ENCODE measurements at places on chromosomes 1 and 21.

DNA sequence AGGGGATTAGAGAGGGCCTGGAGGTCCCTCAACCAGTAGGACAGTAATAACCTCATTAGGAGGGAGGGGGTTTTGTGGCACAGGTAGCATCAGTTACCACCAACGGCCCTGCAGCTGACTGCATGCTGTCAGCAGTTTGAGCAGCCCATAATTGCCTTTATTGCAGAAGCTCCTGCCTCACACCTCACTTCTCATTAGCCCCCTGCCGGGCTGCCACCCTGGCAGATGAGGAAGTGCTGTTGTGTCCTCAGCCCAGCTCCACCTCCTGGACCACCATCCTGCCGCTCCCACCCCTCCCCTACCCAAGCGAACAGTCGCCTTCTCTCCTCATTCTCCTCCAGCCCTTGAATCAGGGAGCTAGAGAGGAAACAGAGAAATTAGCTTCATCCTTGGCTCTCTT is 237.4 kb downstream of the LMX1A start:
- DNase-seq, result no peak

GRCh38 chr21:43681650-43682049 is 22.3 kb downstream of the RRP1B start:
- DNase-seq, result no peak

GRCh38 chr1:44685218-44685617 is 10.7 kb downstream of the ARMH1 start:
- DNase-seq, result no peak

- no peak for DNase-seq
Measured at GRCh38 chr1:207259391-207259790, 62.1 kb upstream of the CD55 start.

DNA sequence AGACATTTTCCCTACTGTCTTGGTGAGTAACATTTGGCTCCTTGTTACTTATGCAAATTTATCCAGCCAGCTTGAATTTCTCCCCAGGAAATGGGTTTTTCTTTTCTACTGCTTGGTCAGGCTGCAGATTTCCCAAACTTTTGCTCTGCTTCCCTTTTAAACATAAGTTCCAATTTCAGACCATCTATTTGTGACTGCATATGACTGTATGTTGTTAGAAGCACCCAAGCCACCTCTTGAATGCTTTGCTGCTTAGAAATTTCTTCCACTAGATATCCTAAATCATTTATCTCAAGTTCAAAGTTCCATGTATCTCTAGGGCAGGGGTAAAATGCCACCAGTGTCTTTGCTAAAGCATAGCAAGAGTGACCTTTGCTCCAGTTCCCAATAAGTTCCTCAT is 32.3 kb upstream of the CITED4 start:
- no peak for DNase-seq

DNA sequence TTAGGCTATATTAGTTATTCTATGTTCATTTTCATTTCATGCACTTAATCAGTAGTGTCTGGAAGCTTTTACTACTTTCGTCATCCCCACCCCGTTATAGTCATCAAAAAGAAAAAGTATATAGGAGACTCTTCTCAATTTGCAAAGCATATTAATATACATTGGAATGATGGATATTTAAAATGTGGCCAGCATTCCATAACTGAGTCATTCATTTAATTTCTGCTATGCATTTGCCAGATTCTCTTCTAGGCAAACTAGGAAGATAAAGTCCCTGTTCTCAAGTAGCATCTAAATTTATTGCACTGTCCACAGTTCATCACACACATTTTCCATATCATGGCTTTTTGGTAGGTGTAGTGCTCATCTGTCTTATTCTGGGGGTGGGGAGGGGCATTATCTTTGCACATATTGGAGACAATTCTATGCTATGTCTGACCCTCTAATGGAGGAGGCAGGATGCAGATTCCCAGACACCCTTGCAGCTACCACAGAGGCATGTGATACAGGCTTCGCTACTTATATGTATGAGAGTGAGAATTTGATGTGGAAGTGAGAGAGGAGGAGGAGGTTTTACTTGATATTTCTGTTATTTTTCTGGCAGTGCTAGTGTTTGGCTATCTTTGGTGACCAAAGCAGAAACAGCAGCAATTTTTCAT is 125.8 kb downstream of the CTH start:
- DNase-seq, result no peak

- no peak for DNase-seq
Measured at GRCh38 chr21:31886915-31887314, 14.1 kb downstream of the HUNK start.

- no peak for DNase-seq
Measured at GRCh38 chr1:201542309-201543035, 3.5 kb downstream of the NAV1 start.

DNA sequence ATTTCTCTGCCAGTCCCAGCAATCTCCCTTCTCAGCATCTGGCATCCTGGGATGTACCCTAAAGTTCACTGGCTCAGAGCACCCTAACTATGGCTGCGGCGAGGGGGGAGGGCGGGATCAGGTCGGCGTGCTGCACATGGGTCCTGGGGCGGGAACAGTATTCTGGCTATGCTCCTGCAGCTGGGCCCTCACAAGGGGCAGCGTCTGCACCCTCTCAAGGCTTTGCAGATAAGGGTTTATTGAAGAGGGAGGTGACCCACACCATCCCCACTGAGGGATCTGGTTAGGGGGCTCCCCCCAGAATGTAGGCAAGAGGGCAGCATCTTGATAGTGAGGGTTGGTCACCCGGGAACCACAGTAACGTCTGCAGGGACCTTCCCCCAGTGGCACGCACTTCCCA is 44.9 kb upstream of the PCBP3 start:
- no peak for DNase-seq

DNA sequence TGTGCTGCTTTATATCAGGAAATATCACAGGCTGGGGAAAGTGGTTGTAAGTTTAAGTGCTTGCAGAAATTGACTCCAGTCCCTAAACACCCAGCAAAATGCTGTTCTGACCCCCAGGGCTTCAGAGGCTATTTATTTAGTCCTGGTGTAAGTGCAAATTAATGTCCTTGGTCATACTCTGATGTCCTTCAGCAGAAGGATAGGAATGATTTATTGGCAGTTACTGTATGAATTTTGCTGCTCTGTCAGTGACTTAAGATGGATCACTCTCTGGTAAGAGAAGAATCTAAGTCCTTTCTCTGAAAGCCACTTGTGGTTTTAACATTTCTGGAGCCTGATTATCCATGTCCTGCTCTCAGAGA is 21.9 kb downstream of the FAM20B start:
- no peak for DNase-seq

GRCh38 chr21:32587120-32587519 is 1.8 kb upstream of the TCP10L start:
- no peak for DNase-seq

- no peak for DNase-seq
Measured at GRCh38 chr1:234686035-234686434, 76.1 kb upstream of the IRF2BP2 start.

DNA sequence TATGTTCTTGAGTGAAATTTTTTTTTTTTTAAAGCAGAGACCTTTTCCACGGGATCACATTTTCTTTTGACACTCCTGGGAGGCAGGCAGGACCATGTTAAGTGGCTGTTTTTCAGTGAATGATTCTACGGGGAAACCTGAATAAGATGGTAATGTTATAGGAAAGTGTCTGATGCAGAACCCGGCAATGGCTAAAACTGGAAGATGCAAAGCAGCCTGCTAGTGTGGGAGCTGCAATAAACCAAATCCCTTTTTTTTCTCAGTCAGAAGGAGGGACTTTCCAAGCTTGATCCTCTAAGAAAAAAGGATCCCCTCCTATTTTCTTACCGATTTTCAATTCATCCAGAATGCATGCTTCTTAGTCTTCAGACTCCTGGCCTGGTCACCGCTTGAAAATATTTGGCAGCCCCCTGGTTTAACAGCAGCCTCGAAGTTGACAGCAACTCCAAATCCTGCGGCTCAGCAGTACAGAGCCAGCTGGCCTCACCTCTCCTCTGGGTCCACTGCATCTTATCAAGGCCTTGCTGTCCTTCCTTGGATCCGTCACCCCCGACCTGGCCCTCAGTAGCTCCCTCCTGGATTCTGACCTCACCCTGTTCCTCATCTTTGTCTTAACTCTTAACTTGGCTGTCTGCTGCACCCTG is 5.6 kb downstream of the MX2 start:
- DNase-seq, result no peak

GRCh38 chr1:2493691-2494322 is 17.7 kb downstream of the PLCH2 start:
- no peak for DNase-seq

DNA sequence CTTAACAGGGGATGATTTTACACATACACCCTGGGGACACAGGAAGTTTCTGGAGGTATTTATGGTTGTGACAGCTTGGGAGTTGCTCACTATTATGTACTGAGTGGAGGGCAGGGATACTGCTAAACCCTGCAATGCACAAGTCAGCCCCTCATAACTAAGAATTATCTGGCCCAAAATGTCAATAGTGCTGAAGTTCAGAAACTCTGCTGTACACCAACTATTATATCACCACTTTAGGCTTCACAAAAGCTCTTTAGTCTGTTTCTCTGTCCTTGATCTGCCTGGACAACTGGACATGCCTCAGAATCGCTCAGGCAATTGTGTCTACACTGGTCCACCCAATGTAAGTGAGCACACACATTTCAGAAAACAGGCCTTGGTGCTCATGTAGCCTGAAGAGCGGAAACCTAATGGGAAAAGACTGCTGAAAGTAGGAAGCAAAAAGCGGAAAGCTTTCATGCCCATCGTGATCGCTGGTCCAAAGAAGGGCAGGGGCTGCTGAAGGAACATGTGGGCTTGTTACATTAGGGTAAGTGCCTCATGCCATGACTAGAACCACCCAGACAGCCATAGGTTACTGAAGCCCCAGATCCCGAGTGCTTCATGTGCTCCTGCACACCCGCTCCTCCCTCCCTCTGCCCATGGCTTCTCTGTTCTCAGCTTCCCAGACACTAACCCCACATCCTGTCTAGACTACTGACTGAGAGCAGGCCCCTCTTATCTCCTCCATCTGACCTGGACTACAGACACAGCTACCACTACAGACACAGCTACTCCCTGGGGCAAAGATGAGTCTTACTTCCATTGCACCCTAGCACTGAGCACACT is 73.5 kb downstream of the LRIG2 start:
- DNase-seq, result no peak

GRCh38 chr21:18411565-18411964 is 8.0 kb upstream of the TMPRSS15 start:
- peak; percentile 20 for DNase-seq

- DNase-seq, result no peak
Measured at GRCh38 chr1:220957233-220957605, 78.0 kb downstream of the HLX start.

- no peak for DNase-seq
Measured at GRCh38 chr1:244065960-244066388, 14.9 kb downstream of the ZBTB18 start.

DNA sequence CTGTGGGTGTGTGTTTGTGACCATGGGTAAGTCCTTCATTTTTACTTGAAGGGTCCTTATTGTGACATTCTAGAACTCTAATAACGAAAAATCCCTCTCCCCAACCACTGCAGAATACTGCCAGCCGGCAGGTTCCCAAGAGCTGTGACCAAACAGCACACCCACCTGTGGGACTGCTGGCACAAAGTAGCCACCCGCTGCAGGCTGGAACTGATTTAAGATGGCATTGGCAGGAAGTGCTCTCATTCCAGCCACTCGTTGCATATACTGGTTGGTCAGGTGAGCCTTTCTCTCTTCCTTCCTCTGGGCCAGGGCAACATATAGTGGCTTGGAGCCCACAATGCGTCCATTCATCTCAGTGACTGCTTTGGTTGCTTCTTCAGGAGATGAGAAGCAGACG is 11.6 kb downstream of the PABPC4 start:
- DNase-seq, result no peak

DNA sequence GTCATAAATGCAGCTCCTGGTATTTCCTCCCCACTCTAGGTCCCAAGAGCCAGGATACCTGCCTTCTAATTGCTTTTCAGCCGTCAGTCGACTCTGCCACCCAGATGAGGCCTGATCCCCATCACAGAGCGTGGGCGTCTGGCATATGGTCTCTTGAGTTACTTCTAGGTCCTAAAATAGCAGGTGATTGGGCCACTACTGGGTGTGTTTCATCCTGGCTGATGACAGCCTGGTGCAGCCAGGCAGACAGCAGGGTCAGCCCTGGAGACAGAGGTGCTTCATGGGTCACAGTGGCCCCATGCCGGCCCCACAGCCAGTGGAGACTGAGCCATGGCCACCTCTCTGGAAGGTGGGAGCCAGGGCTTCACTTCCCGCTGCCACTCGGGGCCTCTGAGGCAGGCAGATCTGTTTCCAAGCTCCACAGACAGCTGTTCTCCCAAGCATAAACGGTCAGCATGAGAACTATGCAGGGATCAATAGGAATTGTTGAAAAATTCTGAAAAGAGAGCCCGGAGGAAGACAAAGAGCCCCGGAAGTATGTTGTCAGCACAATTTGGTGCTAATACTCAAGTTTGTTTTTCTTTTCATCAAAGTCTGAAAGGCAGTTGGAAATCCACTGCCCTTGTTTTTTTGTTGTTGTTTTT is 83.0 kb downstream of the MAN1C1 start:
- DNase-seq, result no peak

- no peak for DNase-seq
Measured at GRCh38 chr1:149995927-149996326, 14.6 kb downstream of the OTUD7B start.

GRCh38 chr21:31317688-31318087 is 26.4 kb downstream of the TIAM1 start:
- no peak for DNase-seq

DNA sequence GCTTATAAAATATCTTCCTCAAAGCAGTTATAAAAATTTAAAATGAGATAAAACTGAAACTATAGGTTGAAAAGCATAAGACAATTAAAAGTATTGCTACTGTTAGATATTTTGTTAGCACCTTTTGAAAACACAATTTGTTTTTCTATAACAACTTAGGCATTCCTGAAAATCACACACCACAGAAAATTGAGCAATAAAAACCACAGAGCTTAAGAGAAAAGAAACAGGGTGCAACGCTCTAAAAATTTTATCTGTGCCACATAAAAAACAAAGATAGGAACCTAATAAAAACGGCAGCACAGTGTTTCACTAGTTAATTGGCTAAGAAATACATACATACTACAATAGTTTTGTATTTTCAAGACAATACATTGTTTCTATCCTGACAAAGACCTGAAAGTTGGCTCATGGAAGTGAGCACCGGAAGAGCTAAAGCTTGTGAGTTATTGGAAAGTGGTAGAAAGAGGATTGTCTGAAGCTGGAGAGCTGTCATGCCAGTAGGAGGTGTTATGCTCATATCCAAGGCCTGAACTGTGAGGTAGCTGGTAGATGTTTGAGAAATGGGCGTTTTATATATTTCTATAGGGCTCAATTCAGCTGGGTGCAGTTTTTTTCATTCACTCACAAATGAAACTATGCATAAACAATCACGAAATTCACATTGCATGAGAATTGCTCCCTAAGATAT is 45.8 kb downstream of the RGS7 start:
- DNase-seq, result no peak

- DNase-seq, result peak; percentile 5
Measured at GRCh38 chr1:87292684-87293493, 35.8 kb upstream of the LMO4 start.

DNA sequence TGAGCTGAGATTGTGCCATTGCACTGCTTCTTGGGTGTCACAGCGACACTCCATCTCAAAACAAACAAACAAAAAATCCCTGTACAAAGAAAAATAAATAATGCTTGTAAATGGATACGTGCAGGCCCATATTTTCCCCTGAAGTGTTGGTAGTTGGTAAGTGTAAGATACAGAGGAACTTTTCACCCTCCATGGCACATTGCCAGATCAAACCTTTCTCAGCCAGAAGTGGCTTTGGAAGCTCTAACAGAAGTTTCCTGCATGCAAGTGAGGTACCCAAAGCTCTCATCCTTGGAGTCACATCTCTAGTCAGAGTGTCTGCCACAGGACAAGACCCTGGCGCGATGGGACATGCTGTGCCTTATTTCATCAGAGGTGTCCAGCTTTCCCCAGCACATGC is 7.3 kb downstream of the NDUFV3 start:
- no peak for DNase-seq

GRCh38 chr1:167515893-167516321 is 2.4 kb downstream of the CD247 start:
- DNase-seq, result no peak
